ENCODE measurements at places on chromosomes 7 and 10.

DNA sequence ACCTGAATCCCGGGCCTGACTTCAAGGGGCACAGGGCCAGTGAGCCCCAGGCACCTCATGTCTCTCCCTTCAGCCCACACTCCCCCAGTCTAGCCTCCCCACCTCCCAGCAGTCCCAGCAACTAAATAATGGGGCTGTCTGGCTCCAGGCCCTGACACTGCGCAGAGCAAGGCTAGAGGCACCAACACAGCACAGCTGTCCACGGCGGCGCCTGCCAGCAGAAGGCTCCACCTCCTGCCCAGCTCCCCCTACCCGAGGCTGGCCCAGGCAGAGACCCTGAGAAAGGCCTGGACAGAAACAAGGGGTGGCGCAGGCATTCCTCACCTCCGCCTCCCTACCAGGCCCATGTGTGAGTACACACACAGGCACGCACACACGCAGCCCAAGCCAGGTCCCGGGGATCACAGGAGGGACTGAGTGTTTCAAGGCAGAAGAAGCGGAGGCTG, 6.1 kb downstream of the KCNH2 start:
- no peak for DNase-seq

DNA sequence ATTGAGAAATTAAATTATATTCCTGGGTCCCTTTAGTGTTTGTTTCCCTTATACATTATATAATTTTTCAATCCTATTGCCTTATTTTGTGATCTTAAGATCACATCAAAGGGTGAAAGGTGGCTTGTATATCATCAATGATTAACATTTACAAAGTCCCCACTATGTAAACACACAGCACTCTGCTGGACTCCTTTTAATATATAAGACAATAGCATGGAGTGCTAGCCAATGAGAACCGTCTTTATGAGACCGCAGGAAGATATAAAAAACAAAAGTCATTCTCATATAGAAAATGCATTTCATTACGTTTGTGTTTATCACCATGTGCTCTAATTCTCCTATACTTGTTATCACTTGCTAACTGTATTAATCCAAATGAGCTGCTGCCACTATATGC, 108.5 kb downstream of the HOXA1 start:
- DNase-seq, result no peak

- DNase-seq, result no peak
Measured at GRCh38 chr10:30737931-30738391, 108.4 kb upstream of the LYZL2 start.

DNA sequence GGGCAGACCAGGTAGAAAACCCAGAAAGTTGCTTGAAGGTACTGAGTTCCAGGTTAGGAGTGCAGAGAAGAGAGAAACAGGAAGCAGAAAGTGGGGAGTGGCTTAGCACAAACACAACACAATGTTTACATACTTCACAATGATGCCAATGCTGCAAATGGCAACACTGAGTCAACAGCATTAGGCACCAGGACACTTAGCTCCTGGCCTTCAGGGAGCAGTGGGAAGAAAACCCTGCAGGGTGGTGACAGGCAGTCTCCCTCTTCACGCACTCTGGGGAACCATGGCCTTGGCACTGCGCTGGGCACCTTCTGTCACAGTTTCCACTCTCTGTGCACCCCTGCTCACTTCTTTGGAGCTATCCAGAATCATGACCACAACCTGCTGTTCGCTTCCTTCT, 7.3 kb downstream of the ICA1 start:
- no peak for DNase-seq

DNA sequence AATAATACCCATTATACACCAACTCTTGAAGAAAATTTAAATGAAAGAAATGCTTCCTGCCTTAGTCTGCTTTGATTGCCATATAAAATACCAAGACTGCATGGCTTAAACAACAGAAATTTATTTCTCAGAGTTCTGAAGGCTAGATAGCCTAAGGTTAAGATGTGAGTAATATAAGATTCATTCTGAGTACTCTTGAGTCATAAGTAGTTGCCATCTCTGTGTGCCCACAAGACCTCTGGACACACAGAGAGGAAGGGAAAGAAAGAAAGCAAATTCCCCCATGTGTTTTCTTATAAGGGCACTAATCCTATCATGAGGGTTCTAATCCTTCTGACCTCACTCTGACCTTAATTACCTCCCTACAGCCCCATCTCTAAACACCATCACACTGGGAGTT, 201.2 kb downstream of the PTN start:
- no peak for DNase-seq

GRCh38 chr10:114357515-114357996, 46.7 kb downstream of the AFAP1L2 start:
- DNase-seq, result no peak

DNA sequence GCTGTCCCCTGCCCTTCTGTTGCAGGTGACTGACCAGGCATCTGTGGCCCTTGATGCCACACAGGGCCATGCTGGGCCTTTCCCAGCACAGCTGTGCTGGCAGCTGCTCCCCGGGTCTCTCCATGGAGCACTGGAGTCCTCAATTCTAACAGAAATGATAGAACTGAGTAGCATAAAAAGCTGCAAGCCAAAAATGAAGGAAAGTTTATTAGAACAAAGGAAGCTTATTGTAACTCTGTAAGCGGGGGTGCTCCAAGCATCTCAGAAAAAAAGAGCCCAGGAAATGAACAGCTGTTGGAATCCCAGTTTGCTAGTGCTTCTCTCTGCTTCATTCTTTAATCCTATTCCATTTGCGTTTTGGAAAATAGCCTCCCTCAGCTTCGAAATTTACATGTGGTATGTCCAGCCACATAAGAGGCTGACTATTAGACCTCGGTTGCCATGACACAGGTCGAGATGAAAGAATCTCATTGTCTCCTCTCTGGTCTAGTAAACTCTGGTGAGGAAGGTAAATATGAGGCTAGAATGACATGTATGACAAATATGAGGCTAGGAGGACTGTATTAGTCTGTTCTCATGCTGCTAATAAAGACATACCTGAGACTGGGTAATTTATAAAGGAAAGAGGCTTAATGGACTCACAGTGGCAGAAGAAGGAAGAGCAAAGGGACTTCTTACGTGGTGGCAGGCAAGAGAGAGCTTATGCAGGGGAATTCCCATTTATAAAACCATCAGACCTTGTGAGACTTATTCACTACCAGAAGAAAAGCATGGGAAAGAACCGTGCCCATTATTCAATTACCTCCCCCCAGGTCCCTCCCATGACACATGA, 23.7 kb downstream of the EPDR1 start:
- DNase-seq, result no peak

DNA sequence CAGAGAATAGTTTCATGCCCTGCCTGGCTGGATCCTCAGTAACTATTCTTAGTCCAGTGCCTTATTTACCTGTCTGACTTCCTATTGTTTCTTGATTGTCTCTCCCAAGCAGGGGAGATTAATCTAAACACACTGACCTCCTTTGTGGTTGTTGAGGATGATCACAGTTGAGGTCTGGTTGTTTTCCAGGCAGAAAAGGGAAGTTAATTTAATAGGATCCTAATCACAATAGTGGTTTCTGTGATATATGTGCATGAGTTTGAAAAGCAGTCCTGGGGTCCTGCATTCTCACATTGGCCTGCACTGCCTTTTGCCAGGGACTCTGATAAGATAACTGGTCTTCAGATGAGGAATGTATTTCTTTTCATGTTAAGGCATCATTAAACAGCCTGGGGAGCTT, 130.1 kb downstream of the SND1 start:
- DNase-seq, result no peak

- DNase-seq, result peak; percentile 5
Measured at GRCh38 chr10:71124921-71125748, 87.2 kb upstream of the UNC5B start.

DNA sequence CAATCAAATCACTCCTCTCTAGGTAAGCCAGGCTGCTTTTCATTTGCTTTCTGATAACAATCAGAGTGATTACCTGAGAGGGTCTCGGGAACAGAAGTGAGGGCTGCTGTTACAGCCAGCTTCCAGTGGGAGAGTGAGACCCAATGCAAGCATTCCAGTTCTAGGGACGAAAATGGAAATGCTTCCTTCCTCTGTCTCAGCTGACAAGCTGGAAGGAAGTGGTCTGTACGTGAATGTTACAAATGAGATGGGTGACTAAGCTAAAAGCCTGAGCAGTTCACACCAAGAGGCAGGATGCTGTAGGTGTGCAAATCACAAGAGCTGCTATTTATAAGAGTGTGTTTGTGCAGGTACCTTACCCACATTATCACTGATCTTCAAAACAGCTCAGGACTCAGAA, 772.4 kb downstream of the GRID1 start:
- DNase-seq, result no peak
